Activated CD8-positive, alpha-beta memory T cell treated with anti-CD3 and anti-CD28 coated beads for 24 hours (primary cell): ENCODE measurements at places on chromosomes 12 and 14.

DNA sequence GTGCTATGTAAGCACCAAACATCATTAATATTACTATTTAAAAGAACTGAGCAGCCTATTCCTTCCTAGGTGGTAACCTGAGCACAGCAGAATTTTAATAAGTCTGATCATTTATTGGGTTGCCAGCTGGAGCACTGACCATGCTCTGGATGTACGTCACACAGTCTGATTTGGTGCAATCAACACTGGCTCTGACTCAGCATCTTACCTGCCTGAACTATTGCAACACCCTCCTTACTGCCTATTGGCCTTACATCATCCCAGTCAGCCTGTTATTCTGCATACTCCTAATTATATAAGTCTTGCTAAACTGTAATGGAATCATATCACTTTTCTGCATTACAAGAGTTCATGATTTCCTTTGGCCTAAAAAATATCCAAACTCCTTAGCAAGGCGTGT is 149.7 kb downstream of the PTPRO start:
- no peak for DNase-seq

- DNase-seq = no peak
These were observed at the start of gene ARHGEF40 for GRCh38 chr14:21070083-21070609. TSS of gene ARHGEF40 (plus strand) at chr14:21070304. CDS start at chr14:21070397, 93 bp downstream.

DNA sequence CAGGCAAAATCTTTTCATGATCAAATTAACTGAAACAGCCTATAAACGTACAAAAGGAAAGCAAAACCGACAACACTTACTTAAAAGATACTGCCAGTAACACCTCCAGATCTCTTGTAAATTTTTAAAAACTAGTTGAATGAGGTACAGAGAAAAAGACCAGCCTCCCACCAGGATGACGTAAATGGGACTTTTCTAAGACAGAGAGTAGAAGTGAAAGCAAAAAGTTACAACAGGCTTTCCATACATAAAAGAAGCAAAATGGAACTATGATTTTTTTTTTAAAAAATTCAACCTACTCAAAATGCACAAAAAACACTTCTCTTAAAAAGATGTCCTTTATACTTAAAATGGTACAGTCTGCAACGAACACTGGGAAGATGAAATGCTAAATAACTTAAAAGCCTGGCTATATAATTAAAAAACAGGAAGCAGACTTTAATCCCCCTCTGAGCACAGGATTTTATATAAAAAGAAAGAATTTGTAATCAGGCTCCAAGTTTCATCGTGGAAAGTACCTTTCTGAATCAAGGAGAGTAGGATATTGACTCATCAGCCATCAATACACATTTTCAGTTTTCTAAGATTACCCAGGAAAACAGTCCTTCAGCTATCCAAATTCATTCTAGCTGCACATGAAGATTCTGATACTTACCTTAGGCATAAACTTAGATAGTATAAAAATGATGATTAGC is 14.2 kb upstream of the MYO1A start:
- DNase-seq = no peak

GRCh38 chr12:47852096-47852571 is 32.4 kb upstream of the HDAC7 start:
- no peak for DNase-seq

- DNase-seq = no peak
These were observed 24.4 kb downstream of the FBXW8 start for GRCh38 chr12:116934908-116935705.
